ENCODE measurements at places on chromosomes 11 and 22. TPM values are rescaled to one million over a fixed set of nuclear protein-coding genes. Genes with fewer than 3 reads are reported as not detected.

GRCh38 chr22:30474683-30475424 lies 3.0 kb upstream of the SEC14L3 start:
- DNase-seq = no peak

GRCh38 chr11:16839821-16840220 lies 101.4 kb downstream of the C11orf58 start:
- DNase-seq = peak; percentile 78

DNA sequence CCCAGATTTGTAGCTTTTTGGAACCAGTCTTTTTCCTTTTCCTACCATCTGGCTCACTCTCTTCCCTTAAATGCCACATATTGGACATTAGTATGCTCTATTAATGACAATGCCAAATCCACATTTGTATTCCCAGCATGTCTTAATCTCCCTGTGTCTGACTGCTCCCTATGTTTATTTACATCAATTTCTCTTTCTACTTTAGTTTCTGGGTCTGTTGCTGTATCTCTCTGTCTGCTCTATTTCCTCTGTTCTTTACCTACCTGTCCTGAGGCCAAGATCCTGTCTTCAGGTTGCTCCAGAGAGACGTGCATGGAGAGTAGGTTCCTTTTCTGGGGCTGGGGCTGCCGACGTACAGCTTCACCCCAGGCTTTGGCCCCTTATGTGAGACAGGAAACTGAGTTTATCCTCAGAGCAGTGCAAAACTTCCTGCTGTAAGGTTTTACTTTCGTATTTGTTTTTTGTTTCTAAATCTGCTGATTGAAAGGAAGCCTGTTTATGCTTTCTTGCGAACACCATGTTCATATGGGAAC lies 25.6 kb downstream of the OR2AG2 start:
- peak; percentile 88 for DNase-seq

DNA sequence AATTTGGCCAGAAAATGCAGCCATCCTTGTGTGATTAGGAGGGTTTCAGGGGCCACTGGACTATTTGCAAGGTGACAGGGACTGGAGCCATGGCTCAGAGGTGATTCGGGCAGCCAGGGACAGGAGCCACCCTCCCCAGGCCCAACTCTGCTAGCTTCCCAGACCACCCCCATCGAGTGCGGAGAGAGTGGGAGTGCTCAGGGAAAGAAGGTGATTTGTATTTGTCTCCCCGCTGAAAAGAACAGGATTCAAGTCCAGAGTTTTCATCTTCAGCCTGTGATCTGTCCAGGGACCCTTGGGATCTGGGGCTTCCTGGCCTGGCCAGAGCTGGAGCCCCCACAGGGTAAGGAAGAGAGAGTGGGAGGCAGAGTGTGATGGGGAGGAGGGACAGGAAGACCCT lies 22.4 kb upstream of the TEF start:
- DNase-seq = no peak

NXPE4 gene
- not detected for total RNA-seq

CD248 gene
- total RNA-seq = under 0.01 TPM

FEN1 gene
- 8.3 TPM for total RNA-seq

BACE1 gene
- 6.8 TPM for total RNA-seq

OR51I1 gene
- total RNA-seq = not detected

GPR83 gene
- total RNA-seq = not detected

THY1 gene
- 0.20 TPM for total RNA-seq
